Activated CD8-positive, alpha-beta memory T cell treated with anti-CD3 and anti-CD28 coated beads for 24 hours (primary cell): ENCODE measurements at places on chromosomes 16 and 17.
A peak's percentile ranks its signal among the peaks of the same experiment; 100 is the strongest.

- DNase-seq: no peak
Observed at GRCh38 chr16:66238696-66239095, 127.8 kb upstream of the CDH5 start.

DNA sequence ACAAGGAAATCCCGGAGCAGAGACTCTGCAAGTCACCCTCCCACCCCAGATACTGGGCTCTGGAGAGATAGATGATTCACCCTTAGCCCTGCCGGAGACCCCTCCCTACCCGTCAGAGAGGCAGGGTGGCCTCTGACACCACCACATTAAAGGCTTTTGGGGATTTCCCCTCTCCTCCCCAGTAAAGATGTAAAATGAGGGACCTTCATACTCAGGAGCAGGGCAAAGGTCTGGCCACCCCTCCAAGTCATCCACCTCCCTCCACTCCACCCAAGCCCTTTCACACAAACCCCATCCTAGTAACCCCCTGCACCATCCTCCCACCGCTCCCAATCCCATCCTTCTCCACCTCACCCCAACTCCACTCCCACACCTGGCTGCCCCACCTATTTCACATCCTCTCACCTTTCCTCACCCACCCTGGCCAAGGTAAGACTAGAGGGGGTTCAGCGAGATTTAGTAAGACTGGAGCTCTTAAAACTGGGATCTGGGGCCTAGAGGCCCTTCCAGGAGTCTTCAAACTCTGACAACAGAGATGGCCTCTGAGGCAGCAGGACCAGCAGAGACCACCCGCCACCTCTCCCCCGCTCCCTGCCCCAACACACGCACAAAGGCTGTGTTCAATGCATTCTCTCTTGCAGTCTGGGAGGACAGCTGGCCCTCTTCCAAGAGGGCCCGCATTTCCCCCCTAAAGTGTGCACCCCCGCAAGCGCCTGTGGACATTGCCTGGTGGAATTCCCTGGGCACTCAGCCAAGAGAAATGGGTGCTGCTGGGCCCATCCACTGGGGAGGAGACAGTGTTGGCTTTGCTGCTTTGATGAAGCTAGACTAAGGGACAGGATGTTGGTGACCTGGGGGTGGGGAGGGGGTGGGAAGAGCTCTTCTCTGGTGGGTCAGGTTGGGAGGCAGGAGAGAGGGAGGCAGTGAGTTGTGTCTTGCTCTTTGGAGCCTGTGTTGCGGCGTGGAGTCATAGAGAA lies 1.1 kb downstream of the ABAT start:
- peak; percentile 72 for DNase-seq

- no peak for DNase-seq
Observed at GRCh38 chr17:69945698-69946185, 129.3 kb upstream of the KCNJ16 start.

- DNase-seq: peak; percentile 82
Observed at GRCh38 chr17:35879773-35880654, at the start of gene CCL5. TSS of gene CCL5 (minus strand) at chr17:35880360.

DNA sequence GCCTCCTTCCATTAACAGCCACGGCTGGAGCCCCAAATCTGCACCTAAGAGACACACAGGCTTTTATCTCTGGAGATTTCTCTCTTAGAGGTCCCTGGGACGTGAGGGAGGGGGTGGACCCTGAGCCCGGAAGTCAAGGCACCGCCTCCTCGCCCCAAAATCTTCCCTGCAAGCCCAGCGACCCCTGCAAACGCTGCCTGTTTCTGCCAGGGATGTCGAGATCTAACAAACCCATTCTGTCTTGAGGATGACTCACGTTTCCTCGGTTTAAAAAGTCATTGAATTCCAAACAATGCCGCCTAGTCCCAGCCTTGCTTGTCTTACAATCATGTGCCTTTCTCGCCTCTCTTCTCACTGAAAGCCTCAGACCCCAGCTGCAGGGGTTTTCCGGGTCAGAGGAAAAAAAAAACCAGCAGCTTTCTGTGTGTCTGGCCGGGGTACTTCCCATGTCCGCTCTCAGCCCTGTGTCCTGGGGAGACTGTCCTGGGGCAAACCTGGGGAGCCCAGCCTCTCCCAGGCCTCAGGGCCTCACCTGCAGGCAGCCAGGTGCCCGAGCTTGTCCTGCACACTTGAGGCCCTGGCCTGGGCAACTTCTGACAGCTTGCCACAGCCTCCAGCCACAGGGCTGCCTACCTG lies 15.4 kb downstream of the ARL2BP start:
- DNase-seq: peak; percentile 70

GRCh38 chr16:57559072-57559790 lies 16.8 kb downstream of the ADGRG5 start:
- DNase-seq: peak; percentile 47

DNA sequence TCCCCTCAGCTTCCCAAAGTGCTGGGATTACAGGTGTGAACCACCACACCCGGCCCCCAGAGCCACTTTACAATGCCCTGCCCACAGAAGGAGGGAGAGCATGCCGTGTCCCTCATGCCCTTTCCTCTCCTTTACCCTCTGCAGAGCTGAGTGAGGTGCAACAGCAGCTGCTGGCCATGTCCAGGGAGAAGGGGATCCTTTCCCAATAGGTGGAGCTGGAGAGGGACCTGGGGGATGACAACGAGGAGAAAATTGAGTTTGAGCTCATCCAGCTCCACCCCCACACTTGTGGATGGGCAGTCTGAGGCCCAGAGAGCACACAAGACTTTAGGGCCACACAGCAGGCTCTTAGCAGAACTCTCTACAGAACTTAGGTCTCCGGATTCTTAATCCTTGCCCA lies 7.9 kb upstream of the GSDMA start:
- no peak for DNase-seq

DNA sequence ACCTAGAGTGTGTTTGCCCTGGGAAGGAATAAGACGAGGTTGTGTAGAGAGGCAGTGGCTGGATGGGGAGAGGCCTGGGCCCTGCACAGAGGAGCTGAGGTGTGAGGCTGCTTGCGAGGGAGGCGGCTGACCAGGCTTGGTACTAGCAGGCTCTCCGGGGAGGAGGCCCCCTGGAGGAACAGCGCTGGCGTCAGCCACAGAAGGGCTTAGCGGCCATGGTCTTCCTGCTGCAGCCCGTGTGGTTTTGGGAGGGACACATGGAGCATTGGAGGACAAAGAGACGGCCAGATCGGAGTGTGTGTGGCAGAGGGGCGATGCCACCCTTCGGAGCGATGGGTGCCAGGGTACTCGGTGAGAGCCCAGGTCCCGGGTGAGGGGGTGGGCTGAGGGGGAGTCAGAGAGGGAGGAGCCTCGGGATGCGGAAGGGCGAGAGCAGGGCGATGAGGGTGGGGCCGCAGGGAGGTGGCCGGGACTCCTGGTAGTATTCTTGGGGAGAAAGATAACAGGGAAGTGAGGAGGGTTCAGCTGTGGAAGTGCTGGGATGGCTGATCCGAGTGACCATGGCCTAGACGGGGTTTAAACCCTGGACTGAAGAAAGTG lies 8.3 kb downstream of the BANP start:
- DNase-seq: no peak

DNA sequence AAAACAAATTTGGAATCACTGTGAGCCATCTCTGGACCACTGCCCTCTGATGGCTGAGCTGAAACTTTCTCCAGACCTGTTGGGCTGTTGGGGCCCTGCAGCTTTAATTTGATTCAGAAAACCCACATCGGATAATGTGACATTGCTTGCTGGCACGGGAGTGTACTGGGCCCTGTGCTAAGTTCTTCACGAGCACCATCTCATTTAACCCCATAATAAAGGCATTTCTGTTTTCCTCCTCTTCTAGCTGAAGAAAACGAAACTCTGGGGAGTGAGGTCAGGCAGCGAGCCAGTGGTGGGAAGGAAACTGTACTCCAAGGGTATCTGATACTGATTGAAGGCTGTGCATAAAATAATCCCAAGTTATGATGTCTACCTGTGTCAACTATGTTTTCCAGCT lies 34.5 kb upstream of the TNRC6A start:
- no peak for DNase-seq

DNA sequence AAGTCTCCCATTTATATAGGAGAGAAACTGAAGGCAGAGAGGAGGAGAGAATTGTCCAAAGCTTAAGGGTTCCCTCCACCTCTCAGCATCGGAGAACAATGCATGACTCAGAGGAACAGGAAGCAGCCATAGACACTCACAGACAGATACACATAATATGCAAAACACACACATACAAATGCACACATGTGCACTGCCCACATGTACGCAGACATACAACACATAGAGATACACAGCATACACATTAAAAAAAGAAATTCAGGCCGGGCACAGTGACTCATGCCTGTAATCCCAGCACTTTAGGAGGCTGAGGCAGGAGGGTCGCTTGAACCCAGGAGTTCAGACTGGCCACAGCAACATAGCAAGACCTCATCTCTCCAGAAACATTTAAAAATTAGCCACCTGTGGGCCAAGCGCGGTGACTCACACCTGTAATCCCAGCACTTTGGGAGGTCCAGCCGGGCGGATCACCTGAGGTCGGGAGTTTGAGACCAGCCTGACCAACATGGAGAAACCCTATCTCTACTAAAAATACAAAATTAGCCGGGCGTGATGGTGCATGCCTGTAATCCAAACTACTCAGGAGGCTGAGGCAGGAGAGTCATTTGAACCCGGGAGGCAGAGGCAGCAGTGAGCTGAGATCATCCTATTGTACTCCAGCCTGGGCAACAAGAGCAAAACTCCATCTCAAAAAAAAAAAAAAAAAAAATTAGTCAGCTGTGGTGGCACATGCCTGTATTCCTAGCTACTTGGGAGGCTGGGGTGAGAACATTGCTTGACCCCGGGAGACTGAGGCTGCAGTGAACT lies 11.3 kb downstream of the ERAL1 start:
- no peak for DNase-seq

DNA sequence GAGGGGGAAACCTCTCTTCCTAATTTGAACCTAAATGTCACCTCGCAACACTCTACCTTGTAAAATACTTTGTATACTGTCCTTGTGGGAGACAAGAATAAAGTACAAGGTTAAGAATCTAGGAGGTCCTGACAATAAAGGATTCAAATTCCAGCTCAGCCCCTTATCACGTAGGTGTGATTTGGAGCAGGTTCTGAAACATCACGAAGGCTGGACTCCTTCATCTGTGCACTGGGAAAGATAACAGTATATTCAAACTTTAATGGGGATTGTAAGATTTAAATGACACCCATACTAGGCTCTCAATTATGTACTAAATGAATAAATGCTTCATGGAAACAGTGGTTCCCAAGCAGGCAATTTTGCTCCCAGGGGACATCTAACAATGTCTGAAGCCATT lies 2.1 kb downstream of the TXNDC11 start:
- DNase-seq: no peak

DNA sequence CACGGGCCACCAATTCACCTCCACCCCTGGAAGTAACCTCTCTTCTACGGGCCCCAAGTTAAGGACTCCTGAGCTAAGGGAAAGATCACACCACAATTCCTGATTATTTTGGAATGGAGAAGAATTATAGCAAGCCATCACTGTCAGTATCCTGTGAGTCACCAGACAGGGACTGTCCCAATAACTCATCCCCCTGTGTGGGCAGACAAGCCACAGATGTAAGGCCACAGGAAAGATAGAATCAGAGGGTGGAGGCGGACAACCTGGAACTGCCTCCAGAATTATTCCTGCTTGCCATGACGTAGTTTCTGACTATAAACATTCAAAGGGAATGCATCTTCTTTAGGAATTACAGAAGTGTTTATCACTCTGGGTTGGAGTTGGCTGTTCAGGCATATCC lies 5.8 kb upstream of the MYO1D start:
- DNase-seq: no peak

- no peak for DNase-seq
Observed at GRCh38 chr17:57506774-57507127, 238.3 kb downstream of the CCDC182 start.

DNA sequence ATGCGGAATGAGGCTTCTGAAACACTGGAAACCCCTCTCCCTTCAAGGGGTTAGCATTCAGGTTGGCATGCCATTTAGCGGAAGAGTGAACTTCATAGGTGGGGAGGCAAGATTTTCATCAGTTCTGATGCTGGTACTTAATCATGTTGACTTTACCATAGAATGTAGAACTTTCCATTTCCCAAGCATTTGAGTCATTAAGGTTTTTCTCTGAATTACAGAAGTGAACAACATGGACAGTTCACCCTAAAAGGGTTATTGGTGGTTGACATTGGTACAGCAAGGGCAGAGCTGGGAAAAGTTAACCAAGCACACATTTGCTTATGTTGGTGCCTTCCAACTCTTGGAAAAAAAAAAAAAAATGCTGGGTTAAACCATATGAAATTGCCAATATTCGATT lies 39.1 kb downstream of the GAN start:
- no peak for DNase-seq

DNA sequence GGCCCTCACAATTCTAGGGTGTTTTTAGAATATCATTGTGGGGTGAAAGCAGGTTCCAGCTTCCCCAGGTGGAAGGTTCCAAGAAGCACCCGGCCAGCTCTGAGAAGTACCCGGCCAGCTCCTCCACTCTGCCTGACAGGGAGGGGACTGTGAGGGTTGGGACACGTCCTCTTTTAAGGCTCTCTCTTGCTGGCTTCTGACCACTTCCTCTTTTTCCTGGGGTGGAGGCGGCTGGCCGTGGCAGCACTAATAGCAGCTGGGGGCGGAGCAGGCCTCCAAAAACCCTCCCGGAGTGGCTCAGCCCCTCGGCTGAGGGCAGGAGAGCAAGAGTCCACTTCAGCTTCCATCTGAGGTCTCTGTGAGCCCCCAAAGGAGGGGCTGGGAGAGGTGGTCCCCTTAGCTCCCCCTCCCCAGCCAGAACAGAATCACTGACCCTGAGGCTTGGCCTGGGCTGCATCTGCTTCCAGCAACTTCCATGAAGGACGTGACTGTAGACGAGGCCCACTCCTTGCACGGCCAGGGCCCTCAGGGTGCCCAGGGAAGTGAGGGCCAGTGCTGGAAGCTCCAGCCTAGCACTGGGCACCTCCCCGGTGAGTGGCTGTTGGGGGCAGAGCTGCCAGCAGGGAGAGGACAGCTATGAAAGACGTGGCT lies 26.7 kb upstream of the PLCG2 start:
- DNase-seq: no peak

DNA sequence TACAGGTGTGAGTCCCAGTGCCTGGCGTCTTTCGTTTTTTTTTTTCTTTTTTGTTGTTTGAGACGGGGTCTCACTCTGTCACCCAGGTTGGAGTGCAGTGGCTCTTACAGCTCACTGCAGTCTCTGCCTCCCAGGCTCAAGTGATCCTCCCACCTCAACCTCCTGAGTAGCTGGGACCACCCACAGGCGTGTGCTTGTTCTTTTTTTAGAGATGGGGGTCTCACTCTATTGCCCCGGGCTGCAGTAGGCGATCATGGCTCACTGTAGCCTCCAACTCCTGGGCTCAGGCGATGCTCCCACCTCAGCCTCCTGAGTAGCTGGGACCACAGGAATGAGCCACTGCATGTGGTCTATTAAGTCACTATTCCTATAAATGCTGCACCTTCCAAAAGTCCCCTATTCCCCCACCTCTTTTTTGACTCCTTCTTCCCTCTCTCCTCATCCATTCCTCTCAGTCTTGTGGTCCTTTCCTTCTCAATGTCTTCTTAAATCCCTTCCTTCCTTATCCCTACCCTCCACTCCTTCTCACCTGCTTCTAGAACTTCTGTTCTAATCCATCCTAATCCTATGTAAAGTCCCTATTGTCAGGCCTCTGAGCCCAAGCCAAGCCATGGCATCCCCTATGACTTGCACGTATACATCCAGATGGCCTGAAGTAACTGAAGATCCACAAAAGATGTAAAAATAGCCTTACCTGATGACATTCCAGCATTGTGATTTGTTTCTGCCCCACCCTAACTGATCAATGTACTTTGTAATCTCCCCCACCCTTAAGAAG lies 9.2 kb downstream of the GGA3 start:
- DNase-seq: no peak
